ENCODE measurements at places on chromosomes 12 and 14.

DNA sequence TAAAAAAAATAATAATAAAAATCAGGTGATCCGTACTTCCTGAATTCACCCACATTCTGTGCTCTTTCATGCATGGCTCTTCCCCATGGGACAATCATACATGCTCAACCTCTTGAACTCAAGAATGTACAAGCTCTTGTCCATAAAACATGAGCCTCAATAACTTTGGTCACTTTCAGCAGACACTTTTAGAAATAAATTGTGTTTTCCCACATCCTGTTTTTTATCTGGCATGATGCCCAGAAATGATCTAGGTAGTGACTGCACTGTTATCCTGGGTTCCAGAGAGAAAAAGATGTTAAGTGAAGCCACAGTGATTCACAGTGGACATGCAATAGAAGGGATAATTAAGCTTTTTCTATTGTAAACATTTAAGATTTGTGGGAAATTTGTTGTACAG lies 537.6 kb upstream of the TMEM132C start:
- DNase-seq = no peak

- DNase-seq = no peak
These were observed 42.8 kb downstream of the RPGRIP1 start for GRCh38 chr14:21322716-21323115.

DNA sequence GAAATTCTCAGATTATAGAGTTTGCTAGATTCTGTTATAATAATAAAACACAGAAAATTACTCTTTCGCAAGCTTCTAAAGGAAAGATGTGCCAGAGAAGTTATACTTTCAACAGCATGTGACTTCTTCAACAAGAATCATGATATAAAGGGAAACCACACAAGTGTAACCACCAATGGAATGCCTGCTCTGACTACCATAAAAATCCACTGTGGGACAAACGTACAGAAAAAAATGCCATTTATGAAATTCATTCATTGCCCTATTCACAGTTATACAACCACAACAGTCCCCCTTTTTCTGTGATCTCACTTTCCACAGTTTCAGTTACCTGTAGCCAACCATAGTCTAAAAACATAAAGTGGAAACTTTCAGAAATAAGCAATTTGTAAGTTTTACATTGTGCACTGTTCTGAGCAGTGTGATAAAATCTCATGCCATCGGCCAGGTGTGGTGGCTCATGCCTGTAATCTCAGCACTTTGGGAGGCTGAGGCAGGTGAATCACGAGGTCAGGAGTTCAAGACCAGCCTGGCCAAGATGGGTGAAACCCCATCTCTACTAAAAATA lies 3.2 kb downstream of the CATSPERB start:
- DNase-seq = no peak

- no peak for DNase-seq
These were observed 42.5 kb downstream of the PKP2 start for GRCh38 chr12:32854097-32854496.

- no peak for DNase-seq
These were observed 2.9 kb downstream of the NOVA1 start for GRCh38 chr14:26594756-26595545.

DNA sequence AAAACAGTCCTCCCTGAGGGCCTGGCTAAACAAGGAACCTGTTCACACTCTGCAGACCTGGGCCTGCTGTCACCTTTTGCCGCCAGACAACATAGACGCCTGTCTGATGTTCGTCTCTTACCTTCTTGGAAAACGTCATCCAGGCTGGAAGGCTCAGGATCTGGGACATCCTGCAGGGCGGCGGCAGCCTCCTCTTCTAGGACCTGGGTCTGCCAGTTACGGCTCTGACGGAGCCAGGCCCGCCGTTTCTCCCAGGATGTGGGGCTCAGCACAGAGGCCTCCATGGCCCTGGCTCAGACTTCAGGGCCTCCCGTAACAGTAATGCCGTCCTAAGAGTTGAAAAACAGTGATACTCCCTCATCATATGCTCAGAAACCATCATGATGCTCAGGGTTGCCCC lies 10.3 kb downstream of the TESPA1 start:
- no peak for DNase-seq

- no peak for DNase-seq
These were observed 146.2 kb downstream of the ATP23 start for GRCh38 chr12:58087423-58088127.

- no peak for DNase-seq
These were observed 22.0 kb upstream of the PPFIBP1 start for GRCh38 chr12:27502021-27502435.

DNA sequence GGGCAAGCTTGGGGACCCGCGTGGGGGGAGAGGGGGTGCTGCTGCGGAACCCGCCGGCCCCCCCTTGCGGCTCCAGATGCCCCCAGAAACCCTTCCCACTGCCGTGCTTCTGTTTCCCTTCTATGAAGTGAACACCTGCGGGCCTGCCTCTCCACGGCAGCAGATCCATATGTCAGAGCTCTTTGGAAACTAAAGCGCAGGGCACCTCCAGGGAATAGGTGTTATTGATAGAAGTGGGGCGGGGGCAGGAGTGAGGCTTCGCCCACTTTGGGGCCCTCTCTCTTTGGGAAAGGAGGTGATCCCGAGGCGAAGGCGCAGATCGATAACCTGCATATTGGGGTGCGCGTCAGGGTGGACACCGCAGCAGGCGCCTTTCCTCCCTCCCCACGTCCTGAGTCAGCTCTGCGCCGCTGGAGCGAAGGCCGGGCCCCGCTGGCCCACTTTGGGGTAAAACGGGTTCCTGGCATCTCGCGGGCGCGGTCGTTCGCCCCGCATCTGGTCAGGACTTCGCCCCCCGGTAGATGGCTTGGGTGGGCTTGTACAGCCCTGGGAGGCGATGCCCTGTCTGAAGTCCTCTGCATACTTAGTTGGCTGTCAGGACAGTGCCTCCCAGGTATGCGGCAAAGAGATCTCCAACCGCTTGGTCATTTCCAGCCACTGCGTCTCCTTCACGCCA lies 524 bp downstream of the KMT5A start:
- DNase-seq = no peak

DNA sequence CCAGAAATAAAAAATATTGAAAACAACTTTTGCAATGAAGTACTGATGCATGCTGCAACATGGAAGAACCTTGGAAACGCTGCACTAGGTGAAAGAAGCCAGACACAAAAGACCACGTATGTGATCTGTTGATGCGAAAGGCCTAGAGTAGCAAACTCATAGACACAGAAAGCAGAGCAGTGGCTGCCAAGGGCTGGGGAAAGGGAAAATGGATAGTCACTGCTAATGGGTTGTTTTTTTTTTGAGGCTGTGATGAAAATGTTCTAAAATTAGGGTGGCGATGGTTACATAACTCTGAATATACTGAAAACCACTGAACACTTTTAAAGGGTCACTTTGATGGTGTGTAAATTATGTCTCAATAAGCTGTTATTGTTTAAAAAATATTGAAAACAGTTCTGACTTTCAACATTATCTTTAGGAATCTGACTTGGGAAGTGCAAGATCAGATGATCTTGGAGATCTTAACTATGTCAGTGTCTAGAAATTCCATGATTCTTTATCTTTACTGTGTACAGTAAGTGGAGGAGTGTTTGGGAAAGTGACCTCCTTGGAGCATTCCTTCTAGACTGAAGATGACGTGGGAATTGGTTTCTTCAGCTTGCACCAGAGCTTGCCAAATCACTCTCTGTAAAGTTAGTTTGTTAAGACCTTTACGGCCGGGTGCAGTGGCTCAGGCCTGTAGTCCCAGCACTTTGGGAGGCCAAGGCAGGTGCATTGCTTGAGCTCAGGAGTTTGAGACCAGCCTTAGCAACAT lies 12.4 kb downstream of the MLXIP start:
- no peak for DNase-seq

- no peak for DNase-seq
These were observed 116.4 kb downstream of the EML1 start for GRCh38 chr14:99909513-99910064.

- no peak for DNase-seq
These were observed 1136.7 kb downstream of the TMEM121 start for GRCh38 chr14:106662936-106663550.

DNA sequence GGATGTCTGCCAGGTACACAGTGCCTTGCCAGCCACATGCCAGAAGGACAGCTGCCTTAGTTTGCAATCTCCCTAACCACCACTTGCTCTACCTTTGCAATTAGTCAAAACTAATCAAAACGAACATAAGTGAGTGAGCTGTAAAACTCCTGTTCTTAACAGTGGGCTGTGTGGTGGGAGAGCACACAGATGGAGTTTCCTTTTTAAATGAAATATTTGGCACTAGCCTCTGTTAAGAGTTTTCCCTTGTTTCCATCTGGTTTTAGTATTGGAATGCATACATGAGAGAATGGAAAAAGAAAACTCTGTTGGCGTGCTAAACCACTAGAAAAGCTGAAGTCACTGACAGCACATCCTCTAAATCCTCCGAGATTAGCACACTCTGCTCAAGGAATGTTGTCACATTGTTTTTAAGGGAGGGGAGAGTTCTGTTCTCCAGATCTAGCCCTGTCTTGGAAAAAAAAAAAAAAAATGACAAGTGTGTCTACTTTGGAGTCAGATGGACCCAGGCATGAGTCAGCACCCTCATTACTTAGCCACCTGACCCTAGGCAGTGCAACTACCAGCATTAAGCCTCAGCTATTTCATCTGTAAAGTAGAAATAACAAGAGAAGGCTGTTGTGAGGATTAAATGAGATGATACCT lies 83.9 kb downstream of the STXBP6 start:
- DNase-seq = peak; percentile 63

DNA sequence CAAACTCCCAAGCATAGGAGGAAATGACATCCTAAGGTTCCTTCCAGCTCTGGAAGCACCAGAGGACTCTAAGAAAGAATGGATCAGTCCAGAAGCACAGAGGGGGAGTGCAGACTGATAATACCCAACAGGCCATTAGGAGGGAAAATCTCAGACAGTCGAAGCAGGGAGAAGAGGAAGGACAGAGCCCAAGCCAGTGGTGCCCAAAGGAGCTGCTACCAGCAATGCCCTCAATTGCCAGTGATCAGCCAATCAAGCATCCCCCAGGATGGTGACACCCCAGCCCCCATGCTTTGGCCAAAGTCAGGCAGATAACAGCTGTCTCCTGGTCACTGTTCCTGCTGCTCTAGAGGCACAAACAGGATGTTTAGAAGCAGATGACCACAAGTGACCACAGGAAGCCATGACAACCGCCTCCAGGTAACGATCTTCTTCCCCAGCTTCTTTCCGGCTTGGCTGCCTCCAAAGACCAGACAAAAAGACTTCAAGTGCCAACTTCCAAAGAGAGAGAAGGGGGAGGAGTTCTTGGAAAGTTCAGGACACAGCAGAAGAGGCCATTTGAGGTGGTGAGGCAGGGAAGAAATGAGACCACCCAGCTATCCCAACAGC lies 16.2 kb downstream of the PXN start:
- DNase-seq = no peak

GRCh38 chr14:70317091-70317968 lies 42.2 kb downstream of the COX16 start:
- DNase-seq = peak; percentile 92

DNA sequence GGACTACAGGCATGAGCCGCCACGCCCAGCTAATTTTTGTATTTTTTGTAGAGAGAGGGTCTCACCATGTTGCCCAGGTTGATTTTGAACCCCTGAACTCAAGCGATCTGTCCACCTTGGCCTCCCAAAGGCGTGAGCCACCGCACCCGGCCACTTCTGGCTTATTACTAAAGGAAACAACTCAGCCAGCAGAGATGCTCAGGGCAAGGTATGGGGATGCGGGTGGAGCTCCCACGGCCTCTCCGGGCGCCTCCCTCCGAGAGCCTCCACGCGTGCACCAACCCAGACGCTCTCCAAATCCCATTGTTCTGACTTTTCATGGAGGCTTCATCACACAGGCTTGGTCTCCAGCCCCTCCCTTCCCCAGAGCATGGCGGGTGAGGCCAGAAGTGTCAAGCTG lies 6.1 kb upstream of the GPR132 start:
- DNase-seq = no peak

GRCh38 chr12:113105606-113106271 lies 29.8 kb downstream of the RASAL1 start:
- DNase-seq = no peak

DNA sequence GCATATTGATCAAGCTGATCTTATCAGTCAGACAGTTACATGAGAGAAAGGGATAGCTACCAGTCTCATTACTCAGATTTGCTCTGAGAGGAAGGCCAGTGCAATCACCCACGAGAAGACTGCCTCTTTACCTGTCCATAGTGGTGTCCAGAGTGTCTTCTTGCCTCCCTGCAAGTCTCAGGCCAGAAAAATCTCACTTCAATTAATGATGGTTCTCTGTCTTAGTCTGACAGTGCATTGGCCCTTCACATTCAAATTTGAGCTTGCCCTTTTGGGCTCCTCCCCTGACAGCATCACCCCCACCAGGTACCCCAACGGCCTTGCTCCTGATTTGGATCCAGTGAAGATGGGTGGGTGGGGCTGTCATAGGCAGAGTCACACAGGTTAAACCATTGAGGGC lies at the start of gene AICDA:
Gene AICDA (minus strand): TSS at position 231 of the 400 bp plus-strand sequence. CDS start 92 bp downstream, at position 139.
- no peak for DNase-seq

- no peak for DNase-seq
These were observed 912.4 kb downstream of the VRK1 start for GRCh38 chr14:97709552-97709951.

- no peak for DNase-seq
These were observed 434.1 kb downstream of the NOVA1 start for GRCh38 chr14:26163761-26164160.

GRCh38 chr12:120266180-120266870 lies 795 bp upstream of the PXN start:
- DNase-seq = no peak

DNA sequence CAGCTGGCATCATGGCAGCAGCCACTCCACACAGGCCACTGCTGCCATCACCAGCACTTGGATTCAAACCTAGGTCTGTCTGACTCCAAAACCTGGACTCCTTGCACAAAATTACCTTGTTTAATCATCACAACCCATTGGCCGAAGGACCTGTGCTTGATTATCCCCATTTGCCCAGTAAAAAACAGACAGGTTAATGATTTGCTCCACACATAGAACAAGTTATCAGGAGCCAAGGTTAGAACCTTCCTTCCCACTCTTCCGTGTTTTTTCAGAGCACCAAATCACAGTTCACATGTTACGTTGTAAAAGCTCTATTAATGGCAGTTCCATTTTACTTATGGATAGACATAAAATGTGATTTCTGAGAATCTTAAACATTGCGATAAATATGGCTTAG lies 23.5 kb upstream of the CPM start:
- DNase-seq = no peak

GRCh38 chr14:22422238-22422637 lies 166.8 kb downstream of the DAD1 start:
- peak; percentile 60 for DNase-seq

DNA sequence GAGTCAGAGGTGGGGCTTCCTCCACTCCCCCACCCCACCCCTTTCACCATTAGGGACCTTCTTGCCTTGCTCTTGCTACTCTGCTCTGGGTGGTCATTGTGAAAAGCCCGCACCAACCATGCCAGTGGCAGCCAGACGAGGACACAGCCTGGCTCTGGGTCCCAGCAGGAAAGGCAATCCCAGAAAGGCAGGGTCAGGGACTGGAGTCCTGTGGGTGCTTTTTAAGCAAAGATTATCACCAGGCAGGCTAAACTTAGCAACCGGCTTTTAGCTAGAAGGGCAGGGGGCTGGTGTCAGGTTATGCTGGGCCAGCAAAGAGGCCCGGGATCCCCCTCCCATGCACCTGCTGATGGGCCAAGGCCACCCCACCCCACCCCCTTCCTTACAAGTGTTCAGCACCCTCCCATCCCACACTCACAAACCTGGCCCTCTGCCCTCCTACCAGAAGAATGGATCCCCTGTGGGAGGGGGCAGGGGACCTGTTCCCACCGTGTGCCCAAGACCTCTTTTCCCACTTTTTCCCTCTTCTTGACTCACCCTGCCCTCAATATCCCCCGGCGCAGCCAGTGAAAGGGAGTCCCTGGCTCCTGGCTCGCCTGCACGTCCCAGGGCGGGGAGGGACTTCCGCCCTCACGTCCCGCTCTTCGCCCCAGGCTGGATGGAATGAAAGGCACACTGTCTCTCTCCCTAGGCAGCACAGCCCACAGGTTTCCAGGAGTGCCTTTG lies 1.2 kb upstream of the GAPDH start:
- DNase-seq = peak; percentile 60

Measured in body of pancreas (tissue), 4 donors.